ENCODE measurements at places on chromosomes 6 and 20.

DNA sequence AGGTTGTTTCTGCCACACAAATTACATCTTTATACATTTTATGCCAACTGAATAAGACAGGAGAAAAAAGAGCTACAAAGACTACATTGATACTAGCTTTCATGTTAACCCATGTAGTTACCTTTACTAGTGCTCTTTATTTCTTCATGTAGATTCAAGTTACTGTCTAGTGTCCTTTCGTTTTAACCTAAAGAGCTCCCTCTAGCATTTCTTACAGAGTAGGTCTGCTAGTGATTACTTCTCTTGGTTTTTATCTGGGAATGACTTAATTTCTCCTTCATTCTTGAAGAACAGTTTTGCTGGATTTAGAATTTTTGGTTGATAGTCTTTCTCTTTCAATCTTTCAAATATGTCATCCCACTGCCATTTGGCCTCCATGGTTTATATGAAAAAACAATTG lies 21.2 kb upstream of the NOP56 start:
- DNase-seq: no peak

GRCh38 chr6:9766240-9766915 lies 648.5 kb downstream of the TFAP2A start:
- DNase-seq: no peak

DNA sequence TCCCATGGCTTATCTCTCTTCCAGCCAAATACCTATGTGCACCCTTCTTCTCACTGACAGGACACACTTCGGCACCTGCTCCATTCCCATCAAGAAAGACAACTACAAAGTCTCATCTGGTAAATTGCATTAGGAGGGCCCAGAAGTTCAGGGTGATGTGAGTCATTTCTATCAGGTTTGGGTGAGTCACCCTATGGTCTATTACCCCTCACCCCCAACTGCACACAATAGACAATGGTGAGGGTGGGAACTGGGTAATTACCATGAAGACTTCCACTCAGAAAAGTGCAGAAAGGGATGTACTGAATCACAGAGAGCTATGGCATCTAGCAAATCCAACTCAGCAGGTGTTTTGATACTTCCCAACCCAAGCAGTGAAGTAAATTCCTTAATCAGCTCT lies 54.8 kb downstream of the OPN5 start:
- no peak for DNase-seq

GRCh38 chr6:110613356-110613755 lies 136.9 kb upstream of the SLC22A16 start:
- no peak for DNase-seq

GRCh38 chr20:22579711-22580697 lies 4.4 kb downstream of the FOXA2 start:
- no peak for DNase-seq
